T-cell (primary cell): ENCODE measurements at places on chromosomes 3 and 15.

DNA sequence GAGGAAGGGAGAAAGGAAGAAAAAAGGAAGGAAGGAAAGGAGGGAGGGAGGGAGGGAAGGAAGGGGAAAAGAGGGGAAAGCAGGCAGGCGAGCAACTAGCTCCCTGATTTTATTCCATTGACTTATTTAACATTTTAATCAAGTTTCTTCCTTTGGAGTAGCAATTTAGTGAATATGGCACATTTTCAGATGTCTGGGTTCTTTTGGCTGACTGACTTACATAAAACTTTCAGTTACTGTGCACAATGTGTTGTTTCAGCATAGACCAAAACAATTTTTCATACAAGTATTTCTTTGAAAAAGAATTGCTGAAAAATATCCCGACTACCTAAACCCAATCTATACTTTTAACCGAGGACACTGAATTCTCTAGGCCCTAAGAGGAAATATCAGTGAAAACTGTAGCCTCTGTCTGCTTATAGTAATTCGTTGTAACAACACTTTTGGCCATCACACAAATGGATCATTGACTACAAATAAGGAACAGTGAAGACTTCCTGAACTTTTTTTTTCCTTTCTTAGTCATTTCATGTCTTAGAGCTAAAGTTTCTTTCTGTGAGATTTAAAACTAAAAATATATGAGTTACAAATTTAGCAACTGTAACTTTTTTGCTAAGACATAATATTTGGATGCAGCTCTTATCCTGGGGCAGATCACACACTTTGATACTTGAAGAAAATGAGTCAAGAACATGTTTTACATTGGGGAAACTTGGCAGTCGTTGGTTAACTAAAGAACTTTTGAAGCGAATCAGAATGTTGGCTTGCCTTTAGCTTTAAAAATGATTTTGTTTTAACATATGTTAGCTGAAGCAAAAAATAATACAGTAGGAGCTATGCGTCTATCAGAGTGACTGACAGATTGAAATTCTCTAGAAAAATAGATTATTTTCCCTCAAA lies 79.6 kb downstream of the SOX2 start:
- no peak for DNase-seq

GRCh38 chr3:153330901-153331300 lies 168.9 kb downstream of the RAP2B start:
- no peak for DNase-seq

- no peak for DNase-seq
Measured at GRCh38 chr15:78072080-78072892, 5.2 kb downstream of the TBC1D2B start.

GRCh38 chr3:32155117-32155516 lies 48.7 kb downstream of the GPD1L start:
- no peak for DNase-seq

DNA sequence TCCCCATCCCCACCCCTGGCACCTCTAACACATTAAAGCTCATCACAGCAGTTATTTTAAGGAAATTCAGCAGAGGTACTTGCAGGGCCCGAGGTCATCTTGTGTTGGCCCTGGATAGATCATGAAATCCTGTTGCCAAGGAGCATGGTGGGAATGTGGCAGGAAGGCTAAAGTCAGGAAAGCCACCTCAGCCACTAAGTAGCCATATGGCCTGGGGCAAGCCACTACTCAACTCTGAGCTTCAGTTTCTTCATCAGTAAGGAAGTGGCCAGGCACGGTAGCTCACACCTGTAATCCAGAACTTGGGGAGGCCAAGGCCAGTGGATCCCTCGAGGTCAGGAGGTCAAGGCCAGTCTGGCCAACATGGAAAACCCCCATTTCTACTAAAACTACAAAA lies 55.9 kb downstream of the LIPC start:
- DNase-seq = no peak

DNA sequence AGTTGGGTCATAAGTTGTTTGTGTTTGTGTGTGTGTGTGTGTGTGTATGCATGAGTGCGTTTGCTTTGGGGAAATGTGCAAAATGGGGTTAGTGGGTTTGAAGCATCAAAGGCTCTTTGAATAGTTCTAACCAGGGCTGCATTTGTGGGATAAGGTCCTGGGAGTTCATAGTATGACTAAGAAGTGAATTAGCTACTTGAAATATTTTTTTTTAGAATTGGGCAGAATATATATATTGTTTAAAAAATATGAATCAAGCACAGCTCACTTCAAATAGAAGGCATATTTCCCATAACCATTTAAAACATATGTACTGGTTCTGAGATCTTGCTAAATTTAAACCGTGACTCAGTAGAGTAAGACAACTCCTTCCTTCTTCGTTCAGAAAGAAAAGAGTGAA lies 43.1 kb downstream of the IGF2BP2 start:
- no peak for DNase-seq

DNA sequence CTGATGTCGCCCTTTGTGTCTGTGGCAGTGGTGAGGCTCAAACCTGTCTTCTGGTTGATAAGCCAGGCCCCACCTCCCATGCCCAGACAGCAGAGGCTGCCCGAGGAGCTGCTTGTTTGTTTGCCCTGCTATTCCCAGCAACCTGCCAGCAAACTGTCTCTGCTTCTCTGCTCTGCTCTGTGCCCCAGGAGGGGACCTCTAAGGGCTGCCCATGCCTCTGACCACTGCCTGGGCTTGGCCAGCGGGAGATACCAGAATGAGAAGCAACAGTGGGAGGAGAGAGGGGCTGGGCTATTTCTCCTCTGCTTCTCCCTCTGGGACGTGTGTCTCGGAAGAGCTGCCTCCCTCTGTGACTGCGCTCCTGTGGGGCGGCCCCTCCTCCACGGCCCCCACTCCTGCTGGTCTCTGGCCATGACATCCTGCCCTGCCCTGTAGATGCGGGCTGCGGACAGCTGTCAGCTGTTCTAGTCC lies 213.1 kb downstream of the RPLP1 start:
- DNase-seq = no peak

DNA sequence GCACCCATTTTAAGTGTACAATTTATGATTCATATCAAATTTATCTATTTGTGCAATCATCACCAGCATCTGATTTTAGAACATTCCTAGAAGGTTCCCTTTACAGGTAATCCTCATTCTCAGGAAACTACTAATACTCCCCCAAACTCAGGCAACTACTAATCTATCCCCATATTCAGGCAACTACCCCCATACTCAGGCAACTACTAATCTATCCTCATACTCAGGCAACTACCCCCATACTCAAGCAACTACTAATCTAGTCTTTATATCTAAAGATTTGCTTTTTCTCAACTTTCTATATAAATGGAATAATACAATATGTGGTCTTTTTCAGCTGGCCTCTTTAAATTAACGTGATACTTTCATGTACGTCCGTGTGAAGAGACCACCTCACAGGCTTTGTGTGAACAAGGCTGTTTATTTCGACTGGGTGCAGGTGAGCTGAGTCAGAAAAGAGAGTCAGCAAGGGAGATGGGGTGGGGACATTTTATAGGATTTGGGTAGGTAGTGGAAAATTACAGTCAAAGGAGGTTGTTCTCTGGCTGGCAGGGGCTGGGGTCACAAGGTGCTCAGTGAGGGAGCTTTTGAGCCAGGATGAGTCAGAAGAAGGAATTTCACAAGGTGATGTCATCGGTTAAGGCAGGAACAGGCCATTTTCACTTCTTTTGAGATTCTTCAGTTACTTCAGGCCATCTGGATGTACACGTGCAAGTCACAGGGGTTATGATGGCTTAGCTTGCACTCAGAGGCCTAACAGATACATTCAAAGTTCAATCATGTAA lies 1444.5 kb upstream of the CADM2 start:
- DNase-seq = no peak

DNA sequence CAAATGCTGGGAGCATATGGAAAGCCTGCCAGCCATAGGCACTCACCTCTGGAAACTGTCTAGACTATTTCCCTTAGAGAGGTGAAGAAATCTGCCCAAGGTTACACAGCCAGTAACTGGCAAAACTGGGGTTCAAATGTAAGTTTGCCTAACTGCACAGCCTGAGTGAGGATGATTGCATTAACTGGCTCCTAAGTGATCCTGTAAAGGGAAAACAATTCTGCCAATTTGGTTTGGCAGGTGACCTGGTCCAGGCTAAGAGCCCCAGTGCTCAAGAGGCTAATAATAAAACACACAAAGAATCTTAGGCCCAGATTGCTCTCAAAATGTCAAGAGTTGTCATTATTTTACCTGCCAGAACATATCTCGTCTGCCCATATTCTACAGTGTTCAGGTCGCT lies 43.9 kb upstream of the SPRED1 start:
- DNase-seq = no peak

DNA sequence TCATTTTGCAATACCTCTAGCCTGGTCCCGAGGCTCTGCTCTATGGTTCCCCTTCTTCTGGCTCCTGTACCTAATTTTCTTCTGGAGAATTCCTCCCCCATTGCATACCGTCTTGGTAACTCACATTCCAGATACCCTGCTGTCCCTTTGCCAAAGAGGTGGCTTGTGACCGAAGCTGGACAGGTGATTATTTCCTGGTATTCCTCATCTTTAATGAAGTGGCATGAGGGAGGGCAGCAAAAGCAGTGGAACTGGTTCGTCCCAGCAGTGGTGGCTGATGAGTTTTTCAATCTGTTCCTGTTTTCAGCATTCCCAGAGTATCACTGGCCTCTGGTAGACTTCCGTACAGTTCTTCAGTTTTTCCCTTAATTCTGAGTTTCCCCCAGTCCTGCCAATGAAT lies 186.2 kb upstream of the CADPS start:
- DNase-seq = no peak

GRCh38 chr3:66370179-66370578 lies 130.6 kb downstream of the LRIG1 start:
- DNase-seq = no peak
